ENCODE measurements at places on chromosomes 4 and X. TPM values are rescaled to one million over a fixed set of nuclear protein-coding genes. Genes with fewer than 3 reads are reported as not detected.

Gene NPNT
- total RNA-seq: not detected

Gene CLDN34
- not detected for total RNA-seq

Gene TMSB15A
- 2.1 TPM for total RNA-seq

Gene FGF13
- total RNA-seq: not detected

Gene ENAM
- total RNA-seq: not detected

Gene CDKL2
- total RNA-seq: 0.79 TPM

Gene BEX5
- total RNA-seq: 6.6 TPM

Gene CT45A10
- total RNA-seq: not detected

Gene RTL9
- not detected for total RNA-seq

Gene TDO2
- not detected for total RNA-seq

GRCh38 chrX:11113731-11114130 is 2.6 kb downstream of the HCCS start:
- peaks cover 17% of the 10 kb centered on the region for H3K36me3 ChIP-seq
- no peaks in the 10 kb centered on the region for H3K27me3 ChIP-seq
- H3K27ac ChIP-seq: peak overlapping the region; percentile 75
- H3K4me1 ChIP-seq: peaks cover 19% of the 10 kb centered on the region
- no peak overlapping the region for H3K4me3 ChIP-seq

- H3K27me3 ChIP-seq: no peaks in the 10 kb centered on the region
- H3K27ac ChIP-seq: no peak overlapping the region
- DNase-seq: no peak
- no peaks in the 10 kb centered on the region for H3K4me1 ChIP-seq
- H3K4me3 ChIP-seq: no peak overlapping the region
- H3K36me3 ChIP-seq: peaks cover 2% of the 10 kb centered on the region
Observed at GRCh38 chr4:80114732-80115265, 41.8 kb upstream of the ANTXR2 start.

GRCh38 chr4:58138786-58139668 is 1028.8 kb upstream of the IGFBP7 start:
- H3K27me3 ChIP-seq: peaks cover 1% of the 10 kb centered on the region
- no peak overlapping the region for H3K4me3 ChIP-seq
- DNase-seq: no peak
- H3K36me3 ChIP-seq: no peaks in the 10 kb centered on the region
- H3K4me1 ChIP-seq: no peaks in the 10 kb centered on the region

GRCh38 chr4:26985873-26986272 is 125.2 kb downstream of the STIM2 start:
- H3K27me3 ChIP-seq: no peaks in the 10 kb centered on the region
- H3K27ac ChIP-seq: no peak overlapping the region

- peaks cover 4% of the 10 kb centered on the region for H3K27me3 ChIP-seq
- no peaks in the 10 kb centered on the region for H3K36me3 ChIP-seq
- DNase-seq: no peak
- no peak overlapping the region for H3K27ac ChIP-seq
Observed at GRCh38 chr4:176635372-176636261, 157.1 kb downstream of the VEGFC start.

DNA sequence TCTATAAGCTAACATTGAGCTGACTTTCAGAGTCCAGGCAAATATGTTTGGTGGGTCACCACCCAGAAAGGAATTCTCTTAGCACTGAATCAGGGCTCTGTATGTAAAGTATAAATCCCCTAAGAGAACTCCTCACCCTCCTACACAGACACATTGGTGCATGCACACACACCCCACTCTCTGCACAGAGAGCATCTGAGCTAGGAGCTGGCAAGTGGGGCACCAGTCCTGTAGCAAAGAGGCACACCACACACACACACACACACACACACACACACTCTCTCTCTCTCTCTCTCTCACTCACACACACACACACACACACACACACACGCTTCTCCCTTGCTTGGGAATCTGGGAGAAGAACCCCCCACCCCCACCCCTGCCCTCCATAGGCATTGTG is 3.2 kb downstream of the SLITRK2 start:
- no peaks in the 10 kb centered on the region for H3K36me3 ChIP-seq
- H3K4me1 ChIP-seq: no peaks in the 10 kb centered on the region
- no peak overlapping the region for H3K27ac ChIP-seq
- no peak overlapping the region for H3K4me3 ChIP-seq

DNA sequence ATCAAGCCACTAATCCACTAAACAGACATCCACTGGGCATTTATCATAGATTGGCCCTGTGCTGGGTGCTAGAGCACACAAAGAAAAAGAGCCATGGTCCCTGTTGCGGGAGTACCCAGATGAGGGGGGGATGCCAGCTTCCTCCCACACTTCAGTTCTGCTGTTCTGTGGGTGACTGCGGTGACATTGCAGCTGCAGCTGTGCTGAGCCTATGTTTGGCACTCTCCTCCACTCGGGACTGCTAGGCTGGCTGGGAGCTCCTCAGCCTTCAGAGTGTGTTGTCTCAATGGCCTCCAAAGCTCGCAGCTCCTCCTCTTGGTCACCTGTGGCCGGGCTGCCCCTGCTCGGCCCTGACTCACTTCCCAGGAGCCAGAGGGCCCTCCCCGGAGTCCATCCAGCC is 173.2 kb downstream of the CLCN4 start:
- no peaks in the 10 kb centered on the region for H3K36me3 ChIP-seq
- no peaks in the 10 kb centered on the region for H3K4me1 ChIP-seq
- no peak for DNase-seq
- no peak overlapping the region for H3K27ac ChIP-seq
- H3K4me3 ChIP-seq: no peak overlapping the region

GRCh38 chr4:150117094-150117493 is 38.8 kb downstream of the DCLK2 start:
- no peak overlapping the region for H3K27ac ChIP-seq
- H3K4me3 ChIP-seq: no peak overlapping the region
- DNase-seq: no peak
- H3K4me1 ChIP-seq: no peaks in the 10 kb centered on the region

DNA sequence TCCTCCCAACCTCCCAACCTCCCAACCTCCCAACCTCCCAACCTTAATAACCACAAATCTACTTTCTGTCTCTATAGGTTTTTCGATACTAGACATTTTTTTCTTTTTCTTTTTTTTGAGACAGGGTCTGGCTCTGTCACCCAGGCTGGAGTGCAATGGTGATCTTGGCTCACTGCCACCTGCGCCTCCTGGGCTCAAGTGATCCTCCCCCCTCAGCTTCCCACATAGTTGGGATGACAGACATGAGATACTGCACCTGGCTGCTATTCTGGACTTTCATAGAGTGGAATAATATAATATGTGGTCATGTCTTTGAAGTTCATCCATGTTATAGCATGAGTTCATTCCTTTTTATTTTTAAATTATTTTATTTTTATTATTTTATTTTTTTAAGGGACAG is 39.5 kb upstream of the ZFX start:
- no peak for DNase-seq
- no peak overlapping the region for H3K4me3 ChIP-seq
- H3K27ac ChIP-seq: no peak overlapping the region
- H3K36me3 ChIP-seq: no peaks in the 10 kb centered on the region

DNA sequence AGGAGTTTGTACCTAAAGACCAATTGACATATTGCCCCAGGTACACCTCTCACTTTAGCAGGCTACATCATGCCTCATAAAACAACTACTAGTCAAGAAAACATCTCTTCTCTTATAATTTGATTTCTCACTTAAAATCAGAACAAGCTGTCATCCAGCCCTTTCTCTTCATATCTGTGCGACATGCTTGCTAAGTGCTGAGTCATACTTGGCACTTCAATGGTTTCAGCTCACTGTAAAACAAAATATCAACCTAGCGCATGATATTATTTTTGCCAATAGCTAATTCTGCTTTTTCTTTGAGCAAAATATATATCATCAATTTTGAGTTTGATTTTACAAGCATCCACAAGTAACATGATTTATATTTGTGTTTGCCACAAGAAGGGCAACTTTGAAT is 27.9 kb upstream of the FUNDC1 start:
- peaks cover 3% of the 10 kb centered on the region for H3K36me3 ChIP-seq
- no peaks in the 10 kb centered on the region for H3K4me1 ChIP-seq
- no peak overlapping the region for H3K27ac ChIP-seq
- H3K4me3 ChIP-seq: no peak overlapping the region
- H3K27me3 ChIP-seq: no peaks in the 10 kb centered on the region

GRCh38 chr4:26032630-26033317 is 118.8 kb downstream of the SMIM20 start:
- H3K36me3 ChIP-seq: no peaks in the 10 kb centered on the region
- DNase-seq: no peak
- H3K27ac ChIP-seq: no peak overlapping the region

DNA sequence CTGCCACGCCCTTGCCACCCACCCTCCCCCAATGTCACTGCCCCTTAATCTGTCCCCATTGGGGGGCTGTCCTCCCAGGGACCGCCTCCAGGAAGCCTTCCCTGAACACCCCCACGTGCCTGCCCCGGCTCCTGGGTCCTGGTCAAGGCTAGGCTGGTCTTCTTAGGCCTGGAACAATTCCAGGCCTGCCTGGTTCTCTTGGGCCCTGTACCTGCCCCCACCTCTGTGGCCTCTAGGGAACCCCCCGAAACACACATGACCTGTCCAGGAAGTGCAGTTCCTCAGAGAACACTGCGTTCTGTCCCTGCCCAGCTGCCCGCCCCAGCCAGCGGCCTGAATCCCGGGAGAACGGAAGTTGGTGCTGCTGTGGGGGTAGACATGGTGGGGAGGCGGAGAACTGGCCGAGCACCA is 5.1 kb downstream of the MXD4 start:
- no peaks in the 10 kb centered on the region for H3K36me3 ChIP-seq
- no peak overlapping the region for H3K27ac ChIP-seq
- H3K4me1 ChIP-seq: peaks cover 2% of the 10 kb centered on the region

DNA sequence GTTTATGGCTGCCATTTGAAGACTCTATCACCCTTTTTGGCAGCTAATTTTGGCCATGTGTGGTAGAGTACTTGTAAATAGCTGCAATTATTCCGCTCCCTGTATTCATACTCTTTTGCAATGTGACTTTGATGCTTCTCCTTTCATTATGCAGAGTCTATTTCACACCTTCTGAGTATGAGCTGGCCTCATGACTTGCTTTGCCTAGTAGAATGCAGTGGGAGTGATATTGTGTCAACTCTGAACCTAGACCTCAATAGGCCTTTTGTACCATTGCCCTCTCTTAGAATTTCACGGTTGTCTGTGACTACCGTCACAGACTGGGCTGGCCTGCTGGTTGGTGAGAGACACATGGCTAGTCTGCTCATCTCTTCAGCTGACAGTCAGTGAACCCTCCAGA is 118.8 kb downstream of the DDIT4L start:
- no peak overlapping the region for H3K27ac ChIP-seq
- peaks cover 29% of the 10 kb centered on the region for H3K27me3 ChIP-seq
- H3K4me1 ChIP-seq: no peaks in the 10 kb centered on the region
- H3K4me3 ChIP-seq: no peak overlapping the region
- no peak for DNase-seq
- no peaks in the 10 kb centered on the region for H3K36me3 ChIP-seq

DNA sequence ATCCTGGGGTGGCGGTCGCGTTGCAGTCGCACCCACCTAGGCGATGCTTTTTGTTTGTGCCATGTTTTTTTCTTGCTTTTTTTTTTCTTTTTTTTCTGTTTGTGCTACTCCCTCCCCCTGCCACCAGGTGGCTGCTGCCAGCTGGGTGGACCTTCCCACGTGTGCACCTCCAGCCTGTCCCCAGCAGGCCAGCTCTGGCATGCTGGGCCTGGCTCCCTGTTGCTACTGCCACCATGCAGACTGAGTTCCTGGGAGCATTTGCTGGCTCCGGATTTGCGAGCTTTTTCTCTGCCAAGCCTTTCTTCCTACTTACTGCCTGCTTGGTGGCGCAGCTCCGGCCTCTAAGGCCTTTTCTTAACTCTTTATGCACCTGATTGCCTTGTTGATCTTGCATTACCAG is 161.2 kb upstream of the WDFY3 start:
- no peaks in the 10 kb centered on the region for H3K36me3 ChIP-seq
- no peak overlapping the region for H3K4me3 ChIP-seq
- H3K4me1 ChIP-seq: no peaks in the 10 kb centered on the region
- H3K27me3 ChIP-seq: no peaks in the 10 kb centered on the region
- DNase-seq: no peak
- H3K27ac ChIP-seq: no peak overlapping the region

GRCh38 chr4:95215991-95216605 is 332.7 kb downstream of the UNC5C start:
- H3K27me3 ChIP-seq: peaks cover 2% of the 10 kb centered on the region
- no peak for DNase-seq
- H3K36me3 ChIP-seq: no peaks in the 10 kb centered on the region
- H3K4me3 ChIP-seq: no peak overlapping the region
- no peaks in the 10 kb centered on the region for H3K4me1 ChIP-seq

- H3K36me3 ChIP-seq: no peaks in the 10 kb centered on the region
- H3K4me1 ChIP-seq: no peaks in the 10 kb centered on the region
- DNase-seq: no peak
- H3K4me3 ChIP-seq: no peak overlapping the region
Observed at GRCh38 chr4:162700815-162701361, 465.8 kb downstream of the NAF1 start.

- H3K36me3 ChIP-seq: no peaks in the 10 kb centered on the region
- H3K27me3 ChIP-seq: no peaks in the 10 kb centered on the region
- H3K27ac ChIP-seq: no peak overlapping the region
- no peak for DNase-seq
Observed at GRCh38 chrX:72395237-72395636, 89.5 kb upstream of the CITED1 start.

GRCh38 chr4:149884046-149884445 is 68.4 kb upstream of the IQCM start:
- H3K36me3 ChIP-seq: no peaks in the 10 kb centered on the region
- no peak overlapping the region for H3K4me3 ChIP-seq
- peaks cover 6% of the 10 kb centered on the region for H3K27me3 ChIP-seq
- no peak for DNase-seq
- no peak overlapping the region for H3K27ac ChIP-seq
- no peaks in the 10 kb centered on the region for H3K4me1 ChIP-seq

GRCh38 chr4:143420227-143420626 is 83.6 kb downstream of the GAB1 start:
- no peak overlapping the region for H3K27ac ChIP-seq
- H3K4me1 ChIP-seq: no peaks in the 10 kb centered on the region
- no peaks in the 10 kb centered on the region for H3K36me3 ChIP-seq
- no peak for DNase-seq
- H3K27me3 ChIP-seq: peaks cover 8% of the 10 kb centered on the region

DNA sequence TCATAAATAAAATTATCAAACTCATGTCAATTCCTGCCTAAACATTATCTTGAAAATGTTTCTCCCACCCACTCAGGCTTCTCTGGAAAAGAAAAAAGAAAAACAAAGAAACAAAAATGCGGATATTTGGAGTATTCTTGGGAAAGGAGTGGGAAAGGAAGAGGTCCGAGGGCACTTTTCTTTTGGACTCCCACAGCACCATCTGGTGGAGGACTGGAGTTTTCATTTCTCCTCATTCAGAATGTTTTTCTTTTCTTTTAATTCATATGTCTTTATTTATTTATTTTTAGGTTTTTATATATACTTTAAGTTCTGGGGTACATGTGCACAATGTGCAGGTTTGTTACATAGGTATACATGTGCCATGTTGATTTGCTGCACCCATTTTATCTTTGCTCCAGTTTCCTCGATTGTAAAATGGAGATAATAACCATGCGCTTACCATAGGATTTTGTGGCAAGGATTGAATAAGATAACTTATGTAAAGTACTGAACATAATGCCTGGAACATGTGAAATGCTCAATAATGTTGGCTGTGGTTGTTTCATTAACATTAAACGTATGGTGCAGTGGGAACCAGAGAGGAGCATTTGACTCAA is 8.0 kb upstream of the KCNE5 start:
- H3K27me3 ChIP-seq: no peaks in the 10 kb centered on the region
- H3K27ac ChIP-seq: no peak overlapping the region
- H3K36me3 ChIP-seq: peaks cover 3% of the 10 kb centered on the region
- H3K4me1 ChIP-seq: no peaks in the 10 kb centered on the region
